Activated CD4-positive, alpha-beta memory T cell treated with anti-CD3 and anti-CD28 coated beads for 36 hours (primary cell): ENCODE measurements at places on chromosomes 5 and 9.

GRCh38 chr5:113276001-113276400 is 158.8 kb downstream of the TSSK1B start:
- no peak for DNase-seq

DNA sequence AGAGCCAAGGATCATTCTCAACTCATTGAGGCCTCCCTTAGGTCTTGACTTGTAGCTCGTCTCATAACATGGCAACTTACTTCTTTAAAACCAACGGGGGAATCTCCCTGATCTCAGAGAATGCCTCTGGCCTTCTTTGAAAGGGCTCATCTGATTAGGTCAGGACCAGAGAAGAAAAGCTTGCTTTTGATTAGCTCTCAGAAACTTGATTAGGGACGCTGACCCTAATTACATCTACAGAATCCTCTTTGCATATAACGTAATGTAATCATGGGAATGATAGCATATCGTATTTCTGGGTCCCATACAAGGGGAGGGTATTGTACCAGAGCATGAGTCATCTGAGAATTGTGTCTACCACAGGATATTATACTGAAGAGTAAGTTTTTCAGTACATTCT is 125.1 kb upstream of the SH3GL2 start:
- DNase-seq, result no peak

DNA sequence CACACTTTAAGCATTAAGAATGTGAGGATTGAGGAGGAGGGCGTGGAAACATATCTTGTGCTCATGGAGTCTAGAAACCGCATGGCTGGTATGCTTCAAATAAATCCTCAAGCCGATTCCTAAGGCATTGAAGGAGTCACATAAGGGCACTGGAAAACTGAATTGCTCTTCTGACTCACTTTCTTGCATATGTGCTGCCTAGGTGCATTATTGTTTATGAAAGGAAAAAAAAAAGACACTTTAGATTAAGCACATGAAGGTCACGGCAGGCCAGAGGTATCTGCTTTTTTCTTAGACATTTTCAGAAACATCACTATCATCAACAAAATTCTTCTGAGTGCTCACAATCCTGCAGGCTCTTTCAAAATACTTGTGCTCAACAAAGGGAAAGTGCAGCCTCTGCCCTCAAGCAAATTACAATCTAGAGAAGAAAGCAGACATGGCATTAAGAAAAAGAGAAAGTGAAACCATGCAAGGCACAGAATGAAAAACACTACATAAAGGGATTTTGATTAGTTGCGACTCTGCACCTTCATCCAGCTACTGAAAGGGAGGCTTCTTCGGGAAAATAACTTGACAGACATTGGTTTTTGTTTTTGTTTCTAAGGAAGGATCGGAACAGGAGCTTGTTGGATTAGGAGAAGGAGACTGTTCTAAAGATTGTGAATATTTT is 2117.6 kb downstream of the MAT2B start:
- no peak for DNase-seq

DNA sequence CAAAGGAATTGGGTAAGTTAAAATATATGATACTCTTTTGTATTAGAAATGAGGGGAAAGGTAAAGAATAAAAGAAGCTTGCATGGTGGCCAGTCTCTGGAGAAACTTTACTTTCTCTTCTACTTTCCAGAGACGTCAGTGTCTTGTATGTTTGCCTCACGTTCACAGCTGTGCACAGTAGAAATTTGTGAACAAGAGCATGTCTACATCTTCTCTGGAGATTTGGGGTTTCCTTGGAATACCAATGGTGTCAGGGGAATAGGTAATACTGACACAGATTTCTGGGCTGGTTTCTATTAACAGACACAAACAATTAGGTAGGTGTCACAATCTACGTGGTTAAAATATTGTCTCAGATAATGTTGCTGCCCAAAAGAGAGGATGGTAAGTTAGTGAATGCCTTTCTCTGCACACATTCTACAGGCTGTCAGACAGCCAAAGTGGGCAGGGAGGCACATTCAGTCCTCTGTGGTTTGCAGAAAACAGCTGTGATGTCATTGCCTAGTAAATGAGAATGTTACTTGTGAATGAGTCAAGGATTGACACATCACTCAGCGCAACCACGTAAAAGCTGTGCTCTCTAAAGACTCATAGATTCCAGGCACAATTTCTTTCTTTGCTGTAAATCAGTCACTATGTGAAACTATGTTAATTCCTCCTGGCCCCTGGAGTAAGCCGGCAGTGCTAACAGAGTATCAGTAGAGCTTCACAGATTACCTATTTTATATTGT is 397.1 kb downstream of the MAN2A1 start:
- peak; percentile 75 for DNase-seq

DNA sequence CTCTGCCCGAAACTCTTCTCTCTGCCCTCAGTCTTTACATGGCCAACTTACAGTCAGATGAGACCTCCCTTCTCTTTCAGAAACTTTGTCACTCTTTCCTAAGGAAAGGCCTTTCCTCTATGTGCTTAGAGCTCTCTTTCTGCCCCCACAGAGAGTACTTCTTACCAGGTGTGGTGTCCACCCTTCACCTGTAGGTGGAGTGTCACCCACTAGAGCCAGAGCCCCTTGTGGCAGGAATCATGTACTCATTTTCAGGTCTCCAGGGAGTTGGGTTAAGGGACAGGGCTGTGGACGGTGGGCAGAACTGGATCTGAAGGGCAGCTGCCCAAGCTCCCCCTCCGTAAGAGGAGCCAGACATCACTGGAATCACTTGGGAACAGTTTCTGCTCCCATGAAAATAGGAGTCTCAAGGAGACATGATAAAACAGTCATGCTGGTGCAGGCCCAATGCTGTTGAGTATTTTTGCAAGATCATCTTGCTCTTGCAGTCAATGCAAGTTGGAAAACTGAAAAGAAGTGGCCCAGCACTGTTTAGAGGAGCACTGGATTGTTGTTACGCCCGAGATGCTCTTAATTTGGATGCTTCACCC is 436.7 kb downstream of the ZSWIM6 start:
- no peak for DNase-seq

GRCh38 chr5:89901983-89902382 is 507.6 kb downstream of the CETN3 start:
- DNase-seq, result no peak

GRCh38 chr9:134617836-134618162 is 23.8 kb upstream of the COL5A1 start:
- DNase-seq, result peak; percentile 2
